ENCODE measurements at places on chromosomes 3 and 15.

GRCh38 chr15:30065025-30065801, 17.5 kb upstream of the GOLGA8J start:
- DNase-seq, result peak; percentile 26

DNA sequence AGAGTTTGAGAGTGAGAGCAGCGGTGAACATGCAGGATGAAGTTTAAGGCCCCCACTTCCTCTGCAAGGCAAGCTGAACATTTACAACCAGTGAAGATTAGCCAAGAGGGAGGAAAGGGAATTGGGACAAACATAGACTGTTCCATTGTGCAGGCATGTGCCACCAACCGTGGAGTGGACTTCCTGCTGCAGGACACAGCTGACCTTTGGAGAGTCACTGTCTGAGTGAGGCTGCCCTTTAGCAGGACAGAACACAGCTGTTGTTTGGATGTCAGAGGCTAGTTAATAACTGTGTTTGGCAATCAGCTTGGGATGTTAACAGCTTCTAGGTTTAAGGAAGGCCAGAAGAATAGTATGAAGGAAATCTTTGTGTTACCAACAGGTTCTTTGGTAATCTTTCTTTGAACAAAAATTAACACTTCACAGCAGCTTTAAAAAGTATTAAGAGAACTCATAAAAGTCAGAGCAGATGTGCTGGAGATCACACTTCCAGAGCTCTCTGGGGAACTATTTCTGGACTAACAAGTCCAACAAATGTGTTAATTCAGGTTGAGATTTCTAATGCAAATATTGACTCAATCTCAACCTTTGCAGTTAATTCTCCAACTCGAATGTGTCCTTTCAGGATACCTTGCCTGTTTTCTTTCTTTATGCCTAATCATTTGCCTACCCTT, 31.4 kb downstream of the CTDSPL start:
- DNase-seq, result no peak

DNA sequence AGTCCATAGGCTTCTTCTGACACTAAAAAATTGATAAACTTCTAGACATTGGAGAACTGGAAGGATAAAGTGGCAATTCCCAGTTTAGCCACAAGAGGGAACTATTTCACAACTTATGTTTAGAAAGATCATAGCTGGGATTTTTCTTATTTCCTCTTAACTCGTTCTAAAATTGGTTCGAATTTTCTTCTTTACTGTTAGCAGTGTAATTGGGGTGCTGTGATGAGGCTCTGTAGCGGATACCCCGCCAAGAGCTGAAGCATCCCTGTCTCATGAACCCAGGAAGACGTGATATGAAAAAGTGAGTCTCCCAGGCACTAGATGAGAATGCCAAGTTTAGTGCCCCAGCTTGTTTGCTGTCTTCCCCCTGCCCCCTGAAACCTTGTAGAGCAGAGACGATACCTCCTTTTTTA, 85.1 kb downstream of the PDCD6IP start:
- no peak for DNase-seq

DNA sequence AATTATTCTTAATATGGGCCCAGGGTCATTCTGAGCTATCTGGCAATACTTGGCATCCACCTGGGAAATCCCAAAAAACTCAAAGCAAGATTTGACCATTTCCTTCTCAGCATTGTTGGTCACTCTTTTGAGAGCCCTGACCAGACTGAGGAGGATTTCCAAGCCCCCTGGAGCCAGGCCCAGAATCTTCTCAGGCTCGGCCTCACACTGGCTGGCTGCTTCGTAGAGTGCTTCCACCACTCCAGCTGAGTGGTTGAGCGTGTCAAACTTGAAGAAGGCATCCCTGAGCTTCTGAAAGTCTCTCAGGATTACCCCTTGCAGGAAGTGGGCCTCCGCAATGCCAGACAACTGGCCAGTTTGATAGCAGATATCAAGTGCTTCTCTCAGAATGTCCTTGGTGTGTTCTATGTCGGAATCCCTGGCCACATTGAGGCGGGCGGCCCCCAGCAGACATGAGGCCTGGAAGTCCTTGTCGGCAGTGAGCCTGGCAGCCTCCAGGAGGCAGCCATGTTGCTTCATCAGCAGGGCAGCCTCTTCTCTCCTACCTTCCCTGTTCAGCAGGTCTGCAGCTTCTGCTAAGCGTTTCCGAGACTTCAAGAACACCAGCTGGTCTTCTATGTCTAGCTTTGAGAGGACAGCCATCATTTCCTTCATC, 68.9 kb upstream of the DCLK3 start:
- no peak for DNase-seq

- no peak for DNase-seq
Observed at GRCh38 chr3:37973246-37974054, 17.1 kb upstream of the VILL start.

GRCh38 chr15:31396881-31397560, 70.4 kb downstream of the KLF13 start:
- no peak for DNase-seq

GRCh38 chr15:85692873-85693272, 101.9 kb downstream of the KLHL25 start:
- no peak for DNase-seq

- DNase-seq, result no peak
Observed at GRCh38 chr3:107222907-107223306, 154.3 kb upstream of the CCDC54 start.

DNA sequence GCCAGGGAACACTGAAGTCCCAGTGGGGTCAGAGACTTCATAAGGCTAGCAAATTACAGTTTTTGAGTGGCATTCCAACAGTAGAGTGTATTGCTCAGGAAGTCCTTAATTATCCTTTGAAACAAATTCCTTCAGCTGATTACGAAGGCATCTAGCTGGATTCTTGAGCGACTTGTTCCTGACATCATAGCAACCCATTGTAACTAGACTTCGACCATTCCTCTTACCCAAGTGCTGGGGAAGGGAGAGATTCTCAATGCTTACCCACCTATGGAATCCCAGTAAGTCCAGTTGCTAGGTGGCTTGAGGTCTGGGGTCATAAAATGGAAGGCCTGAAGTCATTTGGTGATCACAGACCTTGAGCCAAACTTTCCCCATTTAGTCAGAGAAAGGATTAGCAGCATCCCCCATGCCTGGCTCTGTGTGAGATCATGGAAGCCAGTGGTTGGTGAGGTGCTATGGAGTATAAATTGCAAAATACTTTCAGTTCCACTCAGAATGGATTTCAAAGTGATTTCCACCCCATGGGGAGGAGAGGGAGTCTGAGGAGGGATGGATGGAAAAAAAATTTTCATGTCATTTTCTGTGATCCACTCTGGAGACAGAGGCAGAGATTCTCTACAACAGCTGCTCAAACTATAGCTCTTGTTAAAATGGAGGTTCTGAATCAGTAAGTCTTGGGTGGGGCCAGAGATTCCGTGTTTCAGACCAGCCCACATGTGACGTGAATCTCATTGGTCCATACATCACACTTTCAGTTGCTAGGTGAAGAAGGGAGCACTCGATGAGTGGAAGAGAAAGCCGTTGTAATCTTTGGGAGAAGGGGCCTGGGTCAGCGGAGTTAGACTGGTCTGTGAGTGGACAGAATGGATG, 45.7 kb downstream of the CD86 start:
- DNase-seq, result no peak

- peak; percentile 93 for DNase-seq
Observed at GRCh38 chr3:190338717-190339116, 16.5 kb upstream of the CLDN1 start.

DNA sequence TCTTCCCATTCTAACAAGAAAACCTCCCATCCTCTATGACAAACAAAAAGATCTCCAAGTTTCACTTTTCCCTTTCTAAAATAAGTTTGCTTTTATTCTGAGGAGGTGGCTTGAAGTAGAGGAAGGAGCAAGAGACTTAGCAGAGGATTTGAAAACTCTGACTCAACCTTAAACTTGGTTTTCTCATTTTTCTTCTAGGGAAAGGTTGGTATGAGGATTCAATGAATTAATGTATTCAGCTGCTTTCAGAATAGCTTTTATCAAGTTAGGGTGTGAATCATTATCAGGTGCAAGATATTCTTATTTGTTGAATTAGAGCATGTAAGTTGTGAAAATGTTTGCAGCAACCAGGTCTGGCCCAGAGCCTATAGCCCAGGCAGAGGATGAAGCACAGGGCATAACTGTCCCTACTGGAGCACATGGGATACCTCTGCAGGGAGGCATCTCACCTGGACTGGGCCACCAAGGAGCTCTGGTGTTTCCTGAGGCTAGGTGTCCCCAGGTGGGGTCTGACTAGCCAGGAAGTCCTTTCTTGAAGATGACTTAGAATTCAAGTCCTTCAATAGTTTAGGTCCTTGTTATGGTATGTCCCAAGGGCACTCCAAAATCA, 42.3 kb downstream of the SATB1 start:
- no peak for DNase-seq

DNA sequence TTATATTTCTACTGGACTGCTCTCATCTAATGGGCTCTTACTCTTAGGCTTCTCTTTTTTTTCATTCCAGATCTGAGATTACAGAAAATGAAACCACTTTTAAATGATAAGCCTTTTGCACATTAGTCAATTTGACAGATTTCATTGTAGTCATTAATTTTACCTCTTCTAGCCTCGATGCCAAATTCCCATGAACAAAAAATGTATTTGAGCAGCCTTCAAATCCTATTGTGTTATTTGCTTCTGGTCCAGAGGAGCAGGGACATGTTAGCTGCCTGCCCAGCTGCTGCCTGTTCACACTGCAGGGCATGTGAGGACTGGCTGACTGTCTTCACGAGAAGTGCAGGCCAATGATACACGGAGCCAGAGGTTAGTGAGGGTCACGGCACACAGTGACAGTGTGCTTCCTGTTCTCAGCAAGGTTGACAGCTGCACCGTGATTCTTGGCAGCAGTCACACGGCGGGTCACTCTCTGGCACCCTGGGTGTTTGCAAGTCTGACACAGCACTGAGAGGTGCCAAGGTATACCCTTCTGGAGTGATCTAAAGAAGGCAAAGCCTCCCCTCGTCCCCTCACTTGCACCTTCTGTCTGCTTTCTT, 40.8 kb downstream of the KAT2B start:
- DNase-seq, result no peak

- no peak for DNase-seq
Observed at GRCh38 chr3:78721771-78722543, 1045.8 kb downstream of the ROBO1 start.

GRCh38 chr3:64903006-64903405, 215.2 kb upstream of the ADAMTS9 start:
- no peak for DNase-seq

- no peak for DNase-seq
Observed at GRCh38 chr3:47916696-47917095, 99.5 kb downstream of the MAP4 start.

- DNase-seq, result no peak
Observed at GRCh38 chr3:99087277-99087676, 185.8 kb upstream of the DCBLD2 start.

DNA sequence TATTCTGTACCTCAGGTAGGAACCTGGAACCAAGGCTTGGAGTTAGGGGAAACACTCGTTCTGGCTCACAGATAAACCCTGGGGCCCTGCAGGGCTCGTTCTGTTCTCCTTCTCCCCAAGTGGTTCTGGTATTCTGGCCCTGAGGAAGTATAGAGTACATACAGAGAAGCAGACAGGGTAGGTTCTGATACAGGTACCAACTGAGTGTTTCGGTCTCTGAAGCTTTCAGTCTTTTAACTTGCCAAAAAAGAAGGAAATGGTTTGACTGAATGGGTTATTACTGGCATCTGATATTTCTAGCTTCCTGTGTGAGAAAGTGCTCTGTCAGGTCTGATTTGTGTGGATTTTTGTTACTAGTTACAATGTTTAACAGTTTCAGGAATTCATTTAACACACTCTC, 67.3 kb downstream of the UBE2E2 start:
- no peak for DNase-seq

GRCh38 chr3:11739706-11740105, 96.0 kb upstream of the VGLL4 start:
- DNase-seq, result no peak

GRCh38 chr3:190224863-190225692, 97.2 kb downstream of the CLDN1 start:
- DNase-seq, result no peak

DNA sequence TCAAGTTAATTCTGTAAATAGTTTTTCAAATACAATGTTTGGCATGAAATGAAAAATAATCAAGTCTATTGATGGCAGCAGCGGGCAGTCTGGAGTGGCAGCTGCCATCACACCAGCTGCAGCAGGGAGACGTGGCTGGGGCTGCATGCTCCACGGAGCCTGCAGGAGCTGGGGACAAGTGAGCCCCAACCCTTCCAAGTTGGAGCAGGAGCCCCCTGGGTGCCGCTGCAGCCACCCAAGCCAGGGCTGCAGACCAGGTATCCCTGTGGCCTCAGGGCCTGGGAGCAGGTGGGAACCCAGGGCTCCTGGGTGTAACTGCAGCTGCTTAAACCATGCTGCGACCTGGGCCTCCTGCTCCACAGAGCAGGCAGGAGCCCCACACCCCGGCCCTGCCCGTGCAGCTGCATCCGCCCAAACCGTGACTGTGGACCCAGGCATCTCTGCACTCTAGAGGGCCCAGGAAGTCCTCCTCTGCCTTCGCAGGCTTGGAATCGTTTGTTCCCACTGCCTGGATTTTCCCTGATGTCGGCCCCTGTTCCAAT, 257.4 kb downstream of the PLOD2 start:
- no peak for DNase-seq
